ENCODE measurements at places on chromosomes 3 and 15.

DNA sequence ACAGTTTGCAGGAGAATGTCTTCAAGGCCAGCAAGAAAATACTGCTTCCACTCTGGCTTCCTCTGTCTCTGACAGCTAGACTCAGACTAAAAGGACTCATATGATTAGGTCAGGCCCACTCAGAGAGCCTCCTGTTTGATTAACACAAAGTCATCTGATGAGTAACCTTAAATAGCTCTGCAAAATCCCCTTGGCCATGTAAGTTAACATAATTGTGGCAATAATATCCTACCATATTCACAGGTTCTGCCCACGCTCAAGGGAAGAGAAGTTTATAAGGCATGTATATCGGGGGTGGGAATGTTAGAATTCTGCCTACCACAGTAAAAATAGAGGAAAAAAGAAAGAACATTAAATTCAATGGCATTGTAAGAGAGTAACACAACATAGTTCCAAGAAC is 20.6 kb upstream of the HHATL start:
- DNase-seq = no peak

DNA sequence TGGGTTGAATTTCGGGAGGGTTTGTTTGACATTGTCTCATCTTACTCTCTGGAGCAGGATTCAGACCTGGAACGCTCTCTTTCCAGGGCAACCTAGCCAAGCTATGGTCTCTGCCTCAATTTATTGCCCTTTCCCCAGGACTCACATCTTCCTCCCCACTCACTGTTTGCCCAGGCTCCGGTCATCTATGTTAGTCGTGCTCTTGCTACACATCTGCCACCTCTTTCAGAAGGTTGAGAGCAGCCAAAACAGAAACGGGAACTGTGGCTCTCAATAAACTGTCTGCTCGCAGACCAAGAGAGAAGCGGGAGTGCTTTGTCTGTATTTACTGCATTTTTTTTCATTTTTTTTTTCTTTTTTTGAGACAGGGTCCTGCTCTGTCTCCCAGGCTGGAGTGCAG is 81.6 kb downstream of the ST6GAL1 start:
- DNase-seq = no peak

GRCh38 chr3:30181178-30181465 is 425.3 kb upstream of the TGFBR2 start:
- no peak for DNase-seq

DNA sequence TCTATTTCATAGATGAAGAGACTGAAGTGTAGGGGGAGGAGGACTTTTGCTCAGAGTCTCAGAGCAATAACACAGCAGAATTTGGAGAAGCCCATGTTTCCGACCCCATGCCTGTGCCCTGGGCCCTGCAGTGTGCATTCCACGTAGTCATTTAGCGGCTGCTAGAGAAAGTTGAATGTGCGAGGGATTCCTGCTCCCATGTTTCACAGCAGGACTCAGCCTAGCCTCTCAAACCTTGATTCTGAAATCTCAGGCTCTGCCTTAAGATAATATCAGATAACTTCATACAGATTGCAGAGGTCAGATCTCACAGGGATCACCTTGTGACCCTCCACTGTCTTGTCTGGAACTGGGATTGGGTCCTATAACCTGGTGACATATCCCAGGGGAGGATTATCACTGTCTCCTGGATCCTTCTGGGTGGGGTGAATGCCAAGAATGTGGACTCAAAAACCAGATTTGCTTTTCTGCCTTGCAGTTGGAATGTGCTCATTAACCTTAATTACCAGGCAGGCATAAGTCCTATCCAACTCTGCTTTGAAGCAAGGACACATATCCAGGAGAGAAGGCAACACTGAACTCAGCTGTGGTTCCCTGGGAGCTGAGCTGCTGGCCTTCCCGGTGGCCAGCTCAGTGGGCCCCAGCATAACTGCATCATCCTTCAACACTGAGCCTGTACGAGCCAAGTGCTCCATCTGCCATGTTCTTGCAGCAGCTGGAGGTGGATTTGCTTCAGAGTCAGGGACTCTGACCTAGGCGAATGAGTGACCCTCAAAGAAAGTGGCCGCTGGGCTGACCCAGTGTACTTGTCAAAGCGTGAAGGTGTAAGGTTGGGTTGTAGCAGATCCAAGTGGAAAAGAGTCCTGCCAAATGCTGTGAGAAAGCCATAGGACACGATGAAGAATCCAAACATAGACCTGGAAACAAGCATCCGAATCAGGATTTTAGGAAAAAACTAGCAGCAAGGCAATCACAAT is 43.0 kb downstream of the CTXND1 start:
- DNase-seq = no peak

DNA sequence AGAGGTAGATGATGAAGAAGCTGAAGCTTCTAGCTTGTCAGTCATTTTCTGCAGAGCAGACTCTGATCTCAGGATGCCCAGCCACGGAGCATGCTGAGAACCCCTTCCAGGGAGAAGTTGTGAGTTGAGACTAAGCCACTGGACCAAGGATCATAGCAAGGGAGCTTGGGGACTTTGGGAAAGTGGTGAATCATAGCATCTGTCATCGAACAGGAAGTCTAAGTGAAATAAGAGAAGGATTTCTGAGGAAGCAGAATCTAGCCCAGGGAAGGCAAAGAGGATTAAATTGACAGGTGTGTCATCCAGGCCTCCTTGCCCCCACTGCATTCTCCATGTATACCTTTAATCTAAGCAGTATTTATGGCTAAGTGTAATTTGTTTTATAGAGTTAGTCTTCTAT is 71.8 kb upstream of the TMEM108 start:
- DNase-seq = no peak

DNA sequence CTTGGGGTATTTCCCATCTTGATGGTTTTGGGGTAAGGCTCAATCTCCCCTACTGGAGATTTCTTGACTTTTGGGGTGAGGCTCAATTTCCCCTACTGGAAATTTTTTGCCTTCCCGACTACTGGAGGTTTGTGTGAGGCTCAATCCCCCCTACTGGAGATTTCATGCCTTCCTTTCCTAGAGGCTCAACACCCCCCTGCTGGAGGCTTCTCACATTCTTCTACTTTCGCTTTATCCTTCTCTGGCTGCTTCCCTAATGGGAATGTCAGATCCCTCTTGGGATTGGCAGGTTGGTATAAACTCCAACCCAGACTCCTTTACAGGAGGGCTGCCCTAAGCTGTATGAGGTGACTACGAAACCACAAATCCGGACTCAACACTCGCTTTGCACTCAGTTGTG is 49.2 kb downstream of the KATNBL1 start:
- no peak for DNase-seq
